ENCODE measurements at places on chromosomes 11 and 22.

- no peak for DNase-seq
Measured at GRCh38 chr11:63490551-63491239, at the start of gene PLAAT5. Gene PLAAT5 (minus strand): TSS chr11:63491167. CDS start chr11:63491034, 133 bp downstream.

GRCh38 chr11:118439646-118440045 is 3.4 kb downstream of the KMT2A start:
- DNase-seq, result no peak

DNA sequence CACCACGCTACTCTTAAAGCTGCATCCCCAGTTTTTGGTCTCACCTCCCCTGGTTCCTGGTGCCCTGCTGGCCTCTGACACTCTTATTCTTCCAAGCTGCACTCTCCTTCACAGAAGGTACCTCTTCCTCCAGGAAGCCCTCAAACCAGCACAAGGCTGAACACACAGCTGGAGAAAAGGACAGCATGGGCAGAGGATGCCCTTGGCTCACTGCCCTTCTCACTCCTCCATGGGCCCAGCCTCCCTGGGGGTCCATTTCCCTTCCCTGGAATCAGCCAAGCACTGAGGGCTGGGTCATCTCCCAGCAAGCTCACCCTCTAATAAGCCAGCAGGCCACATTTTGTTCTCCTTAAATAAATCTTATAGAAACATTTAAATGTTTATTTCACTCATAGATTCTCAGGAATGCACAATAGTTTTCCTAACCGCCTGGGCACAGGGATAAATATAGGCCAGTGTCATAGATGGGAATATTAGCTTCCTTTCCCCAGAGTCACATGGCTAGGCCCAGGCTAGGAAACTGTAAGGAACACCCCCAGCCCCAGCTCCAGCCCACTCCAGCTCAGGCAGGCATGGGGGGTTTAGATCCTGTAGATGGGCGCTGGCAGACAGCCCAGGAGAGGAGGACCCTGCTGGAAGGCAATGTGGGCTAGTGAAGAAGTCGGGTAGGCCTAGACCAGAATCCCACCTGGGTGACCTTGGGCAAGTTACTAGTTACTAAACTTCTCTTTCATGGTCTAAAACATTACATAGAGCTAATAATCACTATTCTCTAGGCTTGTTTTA is 51.5 kb downstream of the IRAG1 start:
- DNase-seq, result no peak

- DNase-seq, result no peak
Measured at GRCh38 chr11:34639545-34639944, 18.7 kb downstream of the EHF start.

- DNase-seq, result no peak
Measured at GRCh38 chr11:76578654-76579055, 91.9 kb downstream of the LRRC32 start.

- DNase-seq, result no peak
Measured at GRCh38 chr11:116556483-116556882, 216.3 kb downstream of the BUD13 start.

DNA sequence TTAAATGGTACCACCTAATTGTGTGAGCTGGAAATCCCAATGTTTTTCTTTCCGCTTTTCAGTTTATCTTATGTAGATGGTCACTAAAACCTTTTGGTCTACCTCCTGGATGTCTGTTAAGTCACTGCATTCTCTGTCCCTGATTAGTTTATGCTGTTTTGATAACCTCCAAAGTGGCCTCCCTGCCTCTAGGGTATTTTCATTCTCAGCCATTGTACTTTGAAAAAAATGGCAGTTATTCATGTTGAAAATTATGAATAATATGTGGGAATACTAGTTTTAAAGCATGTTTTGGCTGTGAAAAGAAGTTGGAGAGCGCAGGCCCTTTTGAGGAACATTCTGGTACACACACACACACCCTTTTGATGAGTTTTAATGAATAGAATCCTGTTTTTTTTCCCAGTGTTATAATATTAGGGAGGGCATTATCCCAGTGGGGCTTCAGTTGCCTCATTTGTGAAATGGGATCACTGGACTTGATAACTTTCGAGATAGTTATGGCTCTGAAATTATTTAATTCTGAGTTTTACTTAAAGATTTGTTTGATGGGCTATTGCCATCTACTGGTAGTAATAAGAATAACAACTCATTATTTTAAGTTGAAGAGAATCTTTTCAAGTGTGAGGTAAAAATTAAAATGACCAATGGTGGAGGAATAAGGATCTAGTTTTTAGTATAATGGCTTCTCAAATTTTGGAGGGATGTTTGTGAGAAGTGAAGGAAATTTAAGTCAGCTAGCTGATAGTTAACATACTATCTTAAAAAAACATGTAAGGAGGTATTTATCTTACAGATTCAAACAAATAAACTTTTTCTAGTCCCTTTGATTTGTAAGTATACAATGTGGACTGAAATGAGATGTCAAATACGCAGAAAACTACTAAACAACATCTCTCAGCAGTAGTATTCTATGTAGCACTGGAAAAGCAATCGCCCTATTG is 3.9 kb downstream of the FDX1 start:
- DNase-seq, result no peak

DNA sequence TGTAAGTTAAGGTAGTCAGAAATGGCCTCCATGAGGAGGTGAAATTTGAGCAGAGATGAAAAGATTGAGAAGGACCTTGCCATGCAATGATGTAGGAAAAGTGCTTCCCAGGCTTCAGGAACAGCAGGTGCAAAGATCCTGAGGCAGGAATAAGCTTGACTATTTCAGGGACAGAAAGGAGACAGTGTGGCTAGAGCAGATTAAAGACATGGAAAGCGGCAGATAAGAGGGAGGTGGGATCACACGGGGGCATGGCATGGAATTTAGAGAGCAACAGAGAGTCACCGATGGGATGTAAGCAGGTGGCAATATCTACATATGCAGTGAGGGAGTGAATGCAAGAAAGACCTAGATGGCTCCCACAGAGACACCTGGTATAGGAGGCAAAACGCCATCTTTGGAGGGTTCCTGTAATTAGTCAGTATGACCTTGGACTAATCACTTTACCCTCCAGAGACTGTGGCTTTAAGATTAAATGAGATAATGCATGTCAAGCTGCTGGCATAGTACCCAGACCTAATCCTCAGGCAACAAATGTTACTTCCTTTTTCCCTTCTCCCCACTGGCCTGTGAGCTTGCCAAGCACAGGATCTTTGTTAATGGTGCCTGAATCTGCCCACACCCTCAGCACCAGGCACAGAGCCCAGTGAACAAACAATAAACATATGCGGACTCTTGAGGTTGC is 24.6 kb upstream of the ACER3 start:
- peak; percentile 55 for DNase-seq

GRCh38 chr11:126415128-126415527 is 59.6 kb downstream of the ST3GAL4 start:
- no peak for DNase-seq

DNA sequence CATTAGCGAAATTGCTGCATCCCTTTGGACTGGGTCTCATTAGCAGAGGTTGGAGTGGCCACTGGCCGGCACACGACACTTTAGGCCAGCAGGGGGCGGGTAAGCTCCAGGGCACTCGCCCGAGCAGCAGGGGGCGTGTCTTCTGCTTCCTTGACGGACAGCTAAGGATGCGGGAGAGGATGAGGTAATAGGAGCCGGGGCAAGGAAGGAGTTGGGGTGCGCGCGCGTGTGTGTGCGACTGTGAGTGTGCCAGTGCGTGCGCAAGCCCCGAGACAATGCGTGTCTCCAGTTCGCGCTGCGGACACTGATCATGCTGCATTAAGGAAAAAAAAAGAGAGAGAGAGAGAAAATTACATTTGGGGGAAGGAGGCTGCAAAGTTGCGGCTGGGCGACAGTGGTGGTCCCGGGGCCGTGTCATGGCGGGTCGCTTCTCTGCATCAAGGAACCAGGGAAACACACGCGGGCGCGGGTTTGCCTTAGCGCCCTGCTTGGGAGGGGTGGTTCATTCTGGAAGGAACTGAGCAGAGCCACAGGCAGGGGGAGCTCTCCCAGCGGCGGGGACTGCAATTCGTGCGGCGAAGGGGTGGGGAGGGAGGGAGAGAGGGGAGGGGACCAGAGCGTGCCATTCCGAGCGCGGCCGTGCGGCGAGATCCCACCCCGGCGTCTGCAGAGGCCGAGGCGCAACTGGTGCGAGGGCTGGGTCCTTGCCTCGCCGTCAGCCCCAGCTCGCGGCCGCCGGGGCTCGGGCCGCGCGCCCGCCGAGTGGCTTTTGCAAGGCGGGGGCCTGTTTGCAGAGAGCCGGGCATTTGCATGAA is at the start of gene DTX4:
DTX4 (plus strand) TSS at position 625 of the 815 bp plus-strand sequence. CDS start 464 bp downstream, outside the sequence.
- DNase-seq, result peak; percentile 86

DNA sequence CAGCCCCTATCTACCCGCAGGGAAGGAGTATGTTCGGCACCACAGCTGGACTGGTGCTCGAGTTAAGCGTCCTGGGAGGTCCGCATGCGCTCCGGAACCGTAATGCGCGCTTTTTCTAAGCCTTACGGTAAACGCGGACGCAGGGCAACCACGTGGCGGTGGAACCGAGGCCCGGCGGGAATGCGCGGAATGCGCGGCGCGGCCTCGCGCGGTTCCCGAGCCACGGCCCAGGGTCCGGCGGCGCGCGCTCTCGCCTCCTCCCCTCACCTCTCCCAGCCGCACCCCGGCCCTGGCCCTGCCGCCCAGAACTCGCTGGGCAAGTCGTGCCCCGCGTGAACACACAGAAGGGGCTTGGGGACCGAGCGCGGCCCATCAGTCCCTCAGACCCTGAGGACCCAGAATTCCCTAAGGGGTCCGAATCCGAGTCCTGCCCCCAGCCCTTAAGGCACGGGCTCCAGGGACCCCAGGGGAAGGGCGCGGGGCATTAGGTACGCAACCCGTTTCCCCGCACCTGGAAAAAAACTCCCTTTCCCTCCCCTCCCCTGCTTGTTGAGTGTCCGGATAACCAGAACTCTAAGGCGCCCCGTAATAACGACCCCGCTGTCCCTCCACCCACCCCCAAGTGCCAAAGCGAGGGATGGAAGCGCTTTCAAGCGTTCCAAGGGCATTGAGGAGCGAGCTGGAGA is 4.3 kb upstream of the CCND1 start:
- peak; percentile 84 for DNase-seq

- no peak for DNase-seq
Measured at GRCh38 chr11:31477528-31478222, 31.7 kb downstream of the IMMP1L start.

DNA sequence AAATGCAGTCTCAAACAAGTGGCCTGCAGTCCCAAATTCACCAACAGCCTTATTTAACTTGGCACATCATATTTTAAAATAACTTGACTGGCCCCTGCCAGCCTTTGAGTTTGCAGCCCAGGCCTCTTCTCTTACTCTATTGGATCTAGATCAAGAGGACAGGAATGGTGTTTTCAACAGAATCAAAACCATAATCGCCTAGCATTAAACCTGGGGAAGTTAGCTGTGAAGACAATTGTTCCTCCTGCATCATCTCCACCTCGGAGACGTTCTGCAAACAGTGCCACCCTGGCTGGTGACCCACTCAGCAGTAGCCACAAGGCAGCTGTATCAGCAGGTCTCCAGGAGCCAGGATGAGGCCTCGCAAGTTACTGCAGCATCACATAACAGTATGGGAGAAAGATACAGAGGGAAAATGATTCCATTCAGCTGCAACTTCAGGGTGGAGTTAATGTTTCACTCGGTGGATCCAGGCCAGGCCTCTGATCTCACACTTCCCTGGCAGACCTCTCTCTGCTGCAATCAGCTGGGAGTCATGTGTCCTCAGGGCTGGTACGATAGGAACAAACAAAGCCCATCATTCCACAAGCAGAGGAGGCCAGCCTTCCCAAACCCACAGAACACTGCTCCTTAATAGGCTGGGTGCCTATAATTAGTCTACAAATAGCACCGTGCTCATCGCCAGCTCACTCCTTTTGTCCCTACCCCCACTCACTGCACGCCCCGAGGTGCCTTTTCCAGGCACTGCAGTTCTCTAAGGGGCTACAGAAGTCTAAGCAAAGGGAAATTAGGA is 18.6 kb upstream of the SCN2B start:
- peak; percentile 75 for DNase-seq

GRCh38 chr11:123551079-123551478 is 103.3 kb downstream of the SCN3B start:
- DNase-seq, result no peak

DNA sequence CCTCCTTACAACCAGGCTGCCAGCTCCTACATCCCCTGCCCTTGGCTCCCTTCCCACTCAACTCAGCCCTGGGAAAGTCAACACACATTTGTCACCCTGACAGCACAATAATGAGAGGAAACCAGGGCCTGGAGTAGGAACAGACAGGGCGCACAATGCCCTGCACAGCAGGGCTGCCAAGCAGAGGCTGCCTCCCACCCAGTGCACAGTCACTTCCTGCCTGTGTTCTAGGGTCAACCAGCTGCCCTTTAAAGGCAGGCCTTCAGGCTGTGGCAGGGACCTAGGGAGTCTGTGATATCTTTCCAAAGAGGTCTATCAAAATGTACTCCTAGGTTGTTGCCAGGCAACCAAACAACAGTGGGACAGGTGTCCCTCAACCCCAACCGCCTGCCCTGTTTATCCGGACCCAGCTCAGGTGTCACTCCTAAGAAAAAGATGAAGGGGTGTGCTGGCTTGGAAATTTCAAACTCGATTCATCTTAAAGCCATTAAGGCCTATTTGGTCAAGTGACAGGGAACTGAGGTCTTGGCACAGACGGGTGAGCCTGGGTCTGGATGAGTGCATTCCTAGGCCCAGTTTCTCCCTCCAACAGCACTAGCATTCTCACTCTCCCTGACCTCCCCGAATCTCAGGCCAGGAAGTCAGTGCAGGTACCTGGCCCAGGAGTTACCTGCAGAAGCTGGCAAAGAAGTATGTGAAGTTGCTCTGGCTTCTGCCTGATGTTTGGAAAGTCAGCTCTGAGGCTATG is 110.3 kb upstream of the PITPNB start:
- no peak for DNase-seq

DNA sequence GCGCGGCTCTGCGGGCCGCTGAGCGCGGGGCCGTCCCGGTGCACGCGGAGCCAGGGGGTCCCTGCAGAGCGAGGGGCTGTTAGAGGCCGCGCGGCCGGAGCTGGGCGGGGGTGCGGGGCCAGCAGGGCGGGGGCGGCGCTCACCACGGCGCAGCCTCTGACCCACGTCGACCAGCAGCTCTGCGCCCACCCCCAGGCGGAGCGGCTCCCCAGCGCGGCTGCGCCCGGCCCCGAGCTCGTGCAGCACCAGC is 385 bp upstream of the SCO2 start:
- no peak for DNase-seq

GRCh38 chr11:77442394-77443053 is 31.4 kb downstream of the PAK1 start:
- no peak for DNase-seq

- no peak for DNase-seq
Measured at GRCh38 chr11:3956748-3957147, 101.3 kb downstream of the STIM1 start.

GRCh38 chr11:117805045-117805444 is 8.0 kb upstream of the DSCAML1 start:
- DNase-seq, result no peak
